ENCODE measurements at places on chromosomes 7 and 10.

DNA sequence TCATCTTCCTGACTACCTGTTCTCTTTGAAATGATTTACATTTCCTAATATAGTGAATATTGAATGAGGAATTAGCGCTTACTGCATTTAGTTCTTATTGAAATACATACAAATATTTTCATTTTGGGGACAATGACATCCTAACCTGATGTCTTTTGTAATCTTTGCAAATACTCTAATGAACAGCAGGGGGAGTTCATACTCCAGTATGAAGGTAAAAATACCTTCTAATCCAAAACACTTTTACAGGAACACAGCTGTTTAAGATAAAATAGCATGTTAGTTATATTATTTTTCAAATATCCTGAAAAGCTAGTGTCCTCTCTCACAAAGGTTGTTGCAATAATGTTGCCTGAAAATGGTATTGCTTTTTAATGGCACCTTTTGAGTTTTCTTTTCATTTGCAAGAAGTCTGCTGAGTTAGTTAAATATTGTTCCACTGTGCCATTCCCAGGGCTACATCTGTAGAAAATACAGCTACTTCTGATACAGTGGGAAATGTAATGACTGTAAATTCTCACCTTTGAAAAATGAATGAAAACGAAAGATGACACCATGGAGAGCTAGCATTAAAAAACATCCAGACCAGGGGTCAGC lies 400.0 kb downstream of the PHF14 start:
- no peak for ATAC-seq

DNA sequence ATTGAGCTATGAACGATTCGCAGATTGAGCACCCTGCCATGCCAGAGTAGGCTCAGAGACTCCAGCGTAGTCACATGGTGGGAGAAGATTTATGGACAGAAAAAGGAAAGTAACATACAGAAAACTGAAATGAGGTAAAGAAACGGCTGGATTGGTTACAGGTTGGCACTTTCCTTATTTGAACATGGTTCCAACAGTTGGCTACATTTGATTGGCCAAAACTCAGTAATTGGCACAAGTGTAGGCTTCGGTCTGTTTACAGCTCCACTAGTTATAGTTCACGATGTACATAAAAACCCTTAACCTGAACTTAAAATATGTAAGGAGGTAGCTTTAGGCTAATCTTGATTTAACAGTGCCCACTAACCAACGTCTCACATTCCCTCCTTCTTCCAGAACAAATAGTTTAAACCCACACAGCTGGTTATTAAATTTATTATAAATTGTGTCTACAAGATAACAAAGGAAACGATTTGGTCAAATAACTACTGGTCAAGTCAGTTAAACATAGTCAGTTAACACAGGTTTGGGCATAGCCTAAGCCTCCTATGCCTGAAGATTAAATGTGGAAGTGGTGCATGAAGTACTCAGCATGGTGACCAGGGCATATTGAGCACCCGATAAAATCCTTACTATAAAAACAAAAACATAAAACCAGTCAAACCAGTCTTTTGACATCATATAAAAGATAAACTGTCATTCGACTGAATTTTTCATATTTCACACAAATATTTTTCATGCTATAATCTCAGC lies 17.9 kb upstream of the MTERF1 start:
- ATAC-seq: no peak

GRCh38 chr7:158732494-158733219 lies 28.1 kb upstream of the NCAPG2 start:
- no peak for ATAC-seq

- no peak for ATAC-seq
Measured at GRCh38 chr10:58645416-58646146, 132.9 kb downstream of the BICC1 start.

DNA sequence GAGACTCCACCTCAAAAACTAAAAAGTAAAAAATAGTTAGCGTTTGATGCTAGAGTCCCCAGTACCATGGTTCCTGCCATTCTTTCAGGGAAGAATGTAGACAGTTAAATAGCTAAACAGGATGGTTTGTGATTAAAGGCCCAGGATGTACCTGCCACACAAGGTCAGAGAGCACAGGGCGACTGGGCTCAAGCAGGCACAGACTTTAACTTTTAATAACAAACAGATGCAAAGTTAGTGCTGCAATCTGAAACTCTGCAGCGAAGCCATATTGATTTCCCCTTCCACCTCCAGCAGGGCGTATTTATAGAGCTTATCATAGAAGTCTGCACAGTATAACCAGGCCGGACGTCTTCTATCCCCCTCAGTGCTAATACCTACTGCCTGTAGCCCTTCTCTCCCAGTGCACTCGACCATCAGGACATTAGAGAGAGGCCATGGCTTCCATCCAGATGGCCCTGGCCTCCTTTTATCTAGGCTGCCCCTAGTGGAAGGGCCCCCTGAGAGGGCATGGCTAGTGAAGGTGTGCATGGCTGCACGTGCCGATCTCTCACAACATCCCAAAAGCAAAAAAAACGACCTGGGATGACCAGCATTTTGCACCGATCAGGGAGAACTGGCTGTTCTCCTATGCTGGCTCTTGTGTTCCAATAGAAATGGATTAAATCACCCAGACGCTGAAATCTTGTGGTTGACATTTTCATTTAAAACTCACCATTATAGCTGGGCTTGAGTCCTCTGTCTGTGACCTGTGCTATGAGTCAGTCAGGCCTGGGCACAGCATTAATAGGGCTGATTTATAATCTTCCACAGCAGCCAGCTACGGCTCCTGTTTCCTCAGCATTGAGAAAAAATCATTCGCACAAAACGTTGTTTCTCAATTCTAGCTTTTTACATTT lies 7.6 kb upstream of the BAG3 start:
- no peak for ATAC-seq

GRCh38 chr10:104301907-104302690 lies 33.1 kb downstream of the GSTO2 start:
- ATAC-seq: no peak

- ATAC-seq: no peak
Measured at GRCh38 chr7:36642414-36642813, 81.9 kb downstream of the AOAH start.

DNA sequence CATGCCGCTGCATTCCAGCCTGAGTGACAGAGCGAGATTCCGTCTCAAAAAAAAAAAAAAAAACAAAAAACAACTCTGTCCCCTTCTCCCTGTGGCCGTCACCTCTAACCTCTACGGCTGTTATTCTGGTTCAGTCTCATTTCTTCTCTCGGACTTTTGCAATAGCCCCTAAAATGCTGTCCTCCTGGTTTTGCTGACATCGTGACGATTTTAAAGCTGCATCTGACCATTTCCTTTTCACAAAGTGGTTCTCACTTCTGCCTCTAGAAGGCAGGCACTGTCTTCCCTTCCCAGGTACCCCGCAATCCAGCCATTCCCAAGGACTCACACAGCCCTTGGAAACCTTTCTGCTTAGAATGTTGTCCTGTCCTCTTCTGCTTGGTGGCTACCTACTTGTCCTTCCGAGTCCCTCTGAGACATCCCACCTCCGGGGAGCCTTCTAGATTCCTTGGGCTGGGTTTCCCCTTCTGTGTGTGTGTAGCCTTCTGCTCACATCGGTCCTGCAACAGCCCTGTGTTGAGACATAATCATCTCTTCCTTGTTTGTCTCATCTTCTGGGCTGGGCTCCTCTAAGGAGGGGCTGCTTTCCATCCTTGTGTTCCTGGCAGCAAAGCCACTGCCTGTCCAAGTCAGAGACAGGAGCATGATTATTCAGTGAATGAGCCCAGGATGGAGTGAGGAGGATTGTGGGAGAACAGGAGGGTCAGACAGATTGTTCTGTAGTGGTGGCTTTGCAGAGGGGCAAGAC lies 83.1 kb downstream of the GRK5 start:
- ATAC-seq: peak; percentile 66

DNA sequence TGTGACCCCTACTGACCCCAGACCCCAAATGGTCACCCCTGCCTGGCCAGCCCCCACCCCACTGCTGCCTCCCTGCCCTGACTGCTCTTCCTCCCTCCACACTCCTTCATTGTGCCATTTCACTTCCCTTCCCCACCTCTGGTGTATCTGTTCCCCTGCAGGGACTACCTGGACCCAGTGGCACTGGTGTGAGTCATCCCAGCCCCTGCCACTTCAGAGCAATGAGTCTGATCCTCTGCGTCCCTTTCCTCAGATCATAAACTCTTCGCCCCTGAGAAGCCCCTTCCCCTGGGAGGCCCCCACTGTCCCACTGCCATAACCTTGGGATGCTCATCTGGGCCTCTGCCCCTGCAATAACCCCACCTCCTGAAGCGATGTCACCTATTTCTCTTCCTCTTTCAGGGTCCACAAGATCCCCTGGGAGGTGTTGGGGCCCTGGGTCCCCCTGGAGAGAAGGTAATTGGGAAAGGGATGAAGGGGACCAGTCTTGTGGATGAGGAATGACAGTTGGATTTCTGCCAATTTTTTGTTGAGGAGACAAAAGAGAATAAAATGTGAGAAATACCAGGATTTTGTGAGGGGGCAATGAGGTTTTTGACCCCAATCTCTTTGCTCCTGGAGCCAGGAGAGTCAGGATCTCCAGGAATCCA lies 19.1 kb upstream of the VOPP1 start:
- no peak for ATAC-seq

DNA sequence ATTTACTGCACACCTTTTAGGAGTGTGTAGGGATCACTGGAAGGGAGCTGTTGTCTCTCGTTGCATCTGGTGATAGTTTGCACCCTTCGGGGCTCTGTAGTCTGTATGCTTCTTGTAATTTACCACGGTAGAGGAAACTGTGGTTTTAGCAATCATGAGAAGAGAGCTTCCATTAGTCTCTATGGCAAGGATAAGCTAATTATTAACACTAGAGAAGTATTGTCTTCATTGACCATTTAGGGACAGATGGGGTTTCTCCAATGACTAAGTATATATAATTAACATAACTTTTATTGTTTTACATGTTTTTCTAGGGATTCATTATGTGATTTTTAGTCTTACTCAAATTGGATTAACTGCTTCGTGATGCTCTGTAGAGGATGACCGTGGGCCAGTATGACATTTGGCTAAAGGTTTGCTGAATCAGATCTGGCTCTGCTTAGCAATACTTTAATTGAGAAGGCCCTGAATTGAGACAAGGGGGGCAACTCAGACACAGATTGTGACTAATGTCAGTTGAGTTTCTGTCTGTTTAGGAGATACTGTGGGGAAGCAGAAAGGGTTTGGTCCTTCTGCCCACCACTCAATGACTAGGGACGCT lies 8.7 kb downstream of the SLC18A2 start:
- ATAC-seq: no peak

- no peak for ATAC-seq
Measured at GRCh38 chr10:17980846-17981565, 29.3 kb downstream of the SLC39A12 start.

DNA sequence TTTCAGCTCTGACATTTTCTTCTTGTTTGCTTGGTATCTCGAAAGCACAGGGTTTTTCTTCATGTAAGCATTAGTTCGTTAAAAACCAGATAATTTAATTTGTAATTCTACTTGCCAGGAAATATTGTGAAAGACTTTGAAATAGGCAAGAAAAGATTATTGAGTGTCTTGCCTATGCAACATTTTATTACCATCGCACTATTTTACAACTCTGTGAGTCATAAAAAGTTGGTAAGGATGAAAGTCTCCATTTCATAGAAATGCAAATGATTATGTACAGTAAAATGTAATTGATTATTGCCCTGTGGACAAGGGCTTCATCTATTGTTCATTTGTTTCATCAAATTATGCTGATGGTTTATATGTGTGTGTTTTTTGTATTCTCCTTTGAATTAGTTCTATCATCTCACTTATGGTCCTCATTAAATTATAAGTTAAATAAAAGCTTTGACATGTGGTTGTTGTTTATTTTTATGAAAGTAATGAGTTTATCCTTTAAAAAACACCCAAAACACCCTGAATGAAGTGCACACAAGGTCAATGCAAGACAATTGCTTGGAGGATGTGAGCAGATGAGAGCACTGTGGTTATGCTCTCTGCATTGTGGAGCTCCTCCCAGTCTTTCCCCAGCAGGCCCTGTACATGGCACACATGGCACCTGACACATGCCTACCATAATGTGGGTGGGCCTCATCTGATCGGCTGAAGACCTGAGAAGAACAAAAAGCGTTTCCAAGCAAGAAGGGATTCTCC lies 230.8 kb downstream of the CXCL12 start:
- no peak for ATAC-seq

DNA sequence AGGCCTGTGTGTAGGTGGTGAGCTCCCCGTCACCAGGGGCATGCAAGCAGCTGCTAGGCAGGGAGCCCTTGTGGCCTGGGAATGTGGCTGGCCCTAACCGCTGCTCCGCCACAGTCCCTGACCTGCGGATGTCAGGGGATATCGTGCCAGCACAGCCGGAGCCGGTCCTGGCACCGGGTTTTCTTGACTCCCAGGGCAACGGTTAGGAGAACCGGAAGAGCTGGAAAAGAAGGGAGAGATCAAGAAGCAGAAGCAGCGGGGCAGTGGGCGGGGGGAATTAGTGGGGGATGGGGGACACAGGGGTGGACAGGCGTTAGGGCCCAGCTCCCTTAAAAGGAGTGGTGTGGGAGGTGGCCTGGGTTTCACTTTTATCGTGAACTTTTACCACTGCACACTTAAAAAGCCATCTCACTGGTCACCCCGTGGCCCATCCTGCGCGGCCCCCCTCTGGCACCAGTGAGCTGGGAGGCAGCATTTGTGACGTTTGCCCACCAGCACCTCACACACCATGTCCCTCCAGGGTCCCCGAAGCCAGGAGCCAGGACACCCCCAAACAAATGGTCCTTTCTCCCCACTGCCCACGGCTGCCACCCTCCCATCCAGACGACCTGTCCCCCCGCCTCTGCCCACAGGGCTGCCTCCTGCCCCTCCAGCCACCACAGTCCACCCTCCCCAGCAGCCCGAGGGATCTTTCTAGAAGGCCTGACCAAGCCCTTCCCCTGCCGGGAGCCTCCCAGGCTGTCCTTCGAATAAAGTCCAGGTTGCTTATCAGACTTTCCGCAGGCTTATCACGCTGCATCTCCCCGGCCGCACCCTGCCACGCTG lies 1.8 kb upstream of the MICALL2 start:
- ATAC-seq: peak; percentile 3

- ATAC-seq: peak; percentile 36
Measured at GRCh38 chr10:110399106-110399964, 94.6 kb upstream of the SMNDC1 start.

DNA sequence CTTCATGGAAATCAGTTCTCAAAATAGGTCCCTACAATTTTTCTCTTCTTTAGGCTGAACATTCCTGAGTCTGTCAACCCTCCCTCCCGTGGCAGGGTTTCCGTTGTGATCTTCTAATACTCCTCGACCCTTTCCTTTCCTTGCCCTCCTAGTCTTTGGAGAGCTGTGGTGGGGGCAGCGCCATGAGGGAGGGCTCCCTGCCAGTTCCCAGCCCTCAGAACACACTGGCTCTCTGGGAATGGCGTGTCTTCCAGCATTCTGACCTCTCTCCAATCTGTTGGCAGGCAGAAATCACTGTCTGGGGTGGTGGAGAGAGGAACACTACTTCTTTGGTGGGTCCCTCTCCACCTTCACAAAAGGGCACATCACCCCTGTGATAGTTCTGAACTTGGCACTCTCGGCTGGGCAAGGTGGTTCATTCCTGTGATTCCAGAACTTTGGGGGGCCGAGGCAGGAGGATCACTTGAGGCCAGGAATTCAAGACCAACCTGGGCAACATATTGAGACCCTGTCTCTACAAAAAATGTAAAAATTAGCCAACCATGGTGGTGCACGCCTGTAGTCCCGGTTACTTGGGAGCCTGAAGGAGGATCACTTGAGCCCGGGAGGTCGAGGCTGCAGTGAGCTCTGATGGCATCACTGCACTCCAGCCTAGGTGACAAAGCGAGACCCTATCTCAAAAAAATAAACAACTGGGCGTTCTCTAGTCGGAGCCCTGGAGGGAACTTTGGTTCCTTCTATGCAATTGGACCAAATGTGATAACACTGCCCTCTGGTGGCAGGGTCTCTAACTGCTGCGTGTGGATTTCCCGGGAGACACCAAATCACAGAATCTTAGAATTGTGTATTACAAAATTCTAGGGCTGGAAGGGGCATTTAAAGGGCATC lies 13.1 kb upstream of the ARPC1A start:
- ATAC-seq: peak; percentile 34

GRCh38 chr10:104328646-104328895 lies 9.7 kb downstream of the ITPRIP start:
- no peak for ATAC-seq

Data from gastroesophageal sphincter (tissue), 4 donors.